ENCODE measurements at places on chromosomes 3 and 15.
A peak's percentile ranks its signal among the peaks of the same experiment; 100 is the strongest.

- DNase-seq: no peak
Measured at GRCh38 chr3:58416191-58416590, 17.4 kb downstream of the PDHB start.

DNA sequence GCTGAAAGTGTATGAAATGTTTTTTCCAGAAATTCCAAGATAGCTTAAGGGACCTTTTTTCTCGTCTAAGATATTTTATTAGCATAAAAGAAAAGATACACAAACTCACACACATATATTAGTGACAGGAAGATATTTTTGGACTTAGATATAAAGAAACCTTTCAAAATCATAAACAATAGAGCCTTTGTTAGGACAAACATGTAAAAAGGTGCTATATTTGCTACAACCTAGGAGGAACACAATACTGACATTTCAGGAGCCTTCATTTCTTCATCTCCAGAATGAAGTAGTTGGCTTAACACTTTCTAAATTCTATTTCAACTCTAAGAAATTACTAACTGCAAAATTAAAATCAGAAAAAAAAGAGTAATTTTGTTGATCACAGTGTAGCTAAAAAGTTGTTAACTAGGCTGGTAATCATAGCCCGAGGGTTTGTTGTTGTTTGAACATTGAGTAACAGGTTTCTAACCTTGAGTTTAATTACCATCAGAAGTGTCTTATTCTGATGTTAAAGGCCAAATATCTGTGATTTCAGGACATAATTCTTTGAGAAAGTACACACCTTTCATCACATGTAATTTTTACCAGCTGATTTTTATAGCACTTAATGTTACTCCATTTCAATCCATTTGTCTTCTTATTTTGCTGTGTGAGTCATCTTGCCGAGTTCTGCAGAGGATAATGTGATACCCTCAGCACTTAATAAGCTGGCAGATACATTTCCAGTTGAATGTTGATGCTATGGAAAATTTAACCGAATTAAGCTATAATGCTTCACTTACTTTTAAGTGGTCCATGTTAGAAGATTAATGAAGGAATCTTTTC lies 97.3 kb downstream of the MBNL1 start:
- peak; percentile 51 for DNase-seq

GRCh38 chr15:33822479-33822878 lies 145.8 kb upstream of the CHRM5 start:
- DNase-seq: no peak

DNA sequence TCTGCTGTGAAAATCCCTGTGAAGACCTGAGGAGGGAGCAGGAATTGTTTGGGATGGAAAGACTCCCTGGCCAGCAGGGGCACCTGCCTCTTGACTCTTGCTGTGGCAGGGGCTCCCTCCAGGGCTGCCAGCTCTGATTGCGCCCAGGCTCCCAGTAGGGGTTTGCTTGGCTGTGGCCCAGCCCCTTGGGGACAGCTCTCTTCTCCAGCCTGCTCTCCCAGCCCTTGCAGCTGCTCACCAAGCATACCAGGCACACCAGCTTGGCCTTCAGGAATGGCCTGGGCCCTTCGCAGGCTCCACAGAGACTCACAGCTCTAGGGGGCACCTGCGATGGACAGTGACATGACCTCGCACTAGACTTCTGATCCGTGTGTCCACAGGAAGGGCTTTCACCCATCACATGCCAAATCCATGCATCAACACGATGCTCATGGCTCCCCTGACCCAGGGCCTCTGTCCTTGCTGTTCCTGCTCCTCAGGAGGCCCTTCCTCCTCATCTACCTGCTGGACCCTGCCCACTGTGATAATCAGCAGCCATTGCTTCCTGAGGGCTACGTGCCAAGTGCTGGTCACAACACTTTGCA lies 61.8 kb downstream of the SCN5A start:
- no peak for DNase-seq

GRCh38 chr3:152511904-152512303 lies 243.2 kb downstream of the MBNL1 start:
- DNase-seq: no peak

- no peak for DNase-seq
Measured at GRCh38 chr15:89768071-89768500, 8.0 kb upstream of the MESP2 start.

GRCh38 chr3:46094506-46094905 lies 67.2 kb upstream of the XCR1 start:
- DNase-seq: no peak

GRCh38 chr15:91129436-91129835 lies 29.4 kb downstream of the SV2B start:
- no peak for DNase-seq

GRCh38 chr3:146818866-146819265 lies 213.7 kb upstream of the PLSCR5 start:
- no peak for DNase-seq

DNA sequence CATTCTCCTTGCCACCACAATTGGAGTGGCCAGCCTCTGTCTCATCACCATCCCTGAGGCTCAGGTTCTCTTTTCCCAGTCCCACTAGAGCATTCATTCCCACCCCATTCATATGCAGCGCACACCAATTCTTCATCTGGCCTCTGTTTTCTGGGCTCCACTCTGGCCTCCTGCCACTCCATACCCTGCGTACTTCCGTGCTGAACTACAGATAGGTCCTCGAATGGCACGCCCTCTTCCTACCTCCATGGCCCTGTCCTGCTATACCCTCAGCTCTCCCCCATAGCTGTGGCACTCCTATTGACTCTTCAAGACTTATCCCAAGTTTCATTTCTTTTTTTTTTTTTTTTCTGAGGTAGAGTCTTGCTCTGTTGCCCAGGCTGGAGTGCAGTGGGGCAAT lies 25.9 kb downstream of the PAQR5 start:
- DNase-seq: no peak

- no peak for DNase-seq
Measured at GRCh38 chr15:66838671-66839239, 136.7 kb downstream of the SMAD6 start.

DNA sequence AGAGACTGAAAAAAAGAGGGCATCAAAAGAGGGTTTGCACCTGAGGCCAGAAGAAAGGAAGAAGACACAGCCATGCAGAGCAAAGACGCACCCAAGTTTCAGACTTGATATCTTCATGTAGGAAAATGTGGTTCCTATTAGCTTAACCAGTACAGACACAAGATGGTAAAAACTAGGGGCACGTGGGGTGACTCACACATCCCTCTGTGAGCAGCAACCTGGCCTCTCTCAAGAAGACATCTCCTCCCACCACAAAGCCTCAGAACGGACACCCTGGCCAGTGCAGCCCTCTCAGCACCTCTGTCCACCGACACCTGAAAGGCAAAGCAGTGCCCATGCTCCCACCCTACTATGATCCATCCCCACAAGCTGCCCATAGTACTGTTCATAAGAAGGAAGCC lies 33.3 kb downstream of the GLB1 start:
- DNase-seq: no peak

DNA sequence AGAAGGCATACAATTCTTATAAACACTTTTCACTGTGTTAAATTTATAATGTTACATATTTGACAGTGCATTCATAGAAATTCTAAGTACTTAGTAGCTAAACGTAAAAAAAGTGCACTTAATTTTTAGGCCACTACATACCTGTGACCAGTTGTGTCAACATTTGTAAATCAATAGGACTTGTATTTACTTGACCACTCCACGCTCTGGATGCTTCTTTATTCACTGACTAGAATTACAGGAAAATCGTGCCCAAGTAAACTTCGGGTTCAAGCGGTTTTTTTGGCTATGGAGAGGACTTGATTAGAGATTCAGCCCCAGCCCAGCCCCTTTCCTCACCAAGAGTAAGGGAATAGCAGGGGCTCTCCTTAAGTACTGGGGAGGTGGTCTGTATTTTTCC lies 21.8 kb downstream of the WDR53 start:
- DNase-seq: no peak

GRCh38 chr15:35874260-35874905 lies 328.4 kb upstream of the DPH6 start:
- DNase-seq: peak; percentile 71

- no peak for DNase-seq
Measured at GRCh38 chr3:178129109-178129508, 407.1 kb upstream of the KCNMB2 start.

DNA sequence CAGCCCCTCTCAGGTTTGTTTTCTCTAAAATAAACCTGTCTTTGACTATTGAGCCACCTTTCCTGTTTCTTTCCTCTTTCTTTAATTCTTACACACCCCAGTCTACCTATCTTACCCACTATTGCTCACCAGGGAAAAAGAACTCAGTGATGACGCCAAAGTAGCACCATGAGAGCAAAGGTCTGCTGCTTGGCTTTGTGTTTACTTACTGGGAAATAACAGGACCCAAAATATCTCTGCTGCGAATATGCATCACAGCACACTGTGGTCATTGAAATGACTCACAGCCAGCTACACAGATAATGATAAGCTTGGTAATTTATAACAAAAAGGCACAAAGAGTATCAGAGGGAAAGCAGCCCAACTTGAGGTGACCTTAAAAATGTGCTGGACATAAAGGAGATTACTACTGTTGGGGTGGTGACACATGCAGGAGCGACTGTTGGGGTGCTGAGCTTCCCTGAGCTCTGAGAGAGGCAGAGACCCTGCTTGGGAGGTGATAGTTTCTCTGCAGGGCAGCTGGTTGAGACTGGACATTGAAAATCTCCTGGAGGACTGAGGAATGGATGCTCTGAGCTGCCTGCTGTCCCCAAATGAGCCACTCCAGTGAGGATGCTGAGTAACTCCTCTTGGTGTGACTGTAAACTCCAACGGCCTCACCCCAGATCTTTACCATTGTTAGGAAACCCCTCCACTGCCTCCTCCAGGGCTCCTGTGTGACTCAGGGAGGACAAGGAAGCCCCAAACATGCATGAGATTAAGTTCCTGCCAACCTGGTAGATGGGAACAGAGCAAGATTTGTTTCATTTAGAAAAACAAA lies 14.5 kb downstream of the EFCAB12 start:
- no peak for DNase-seq

- no peak for DNase-seq
Measured at GRCh38 chr3:42412526-42413155, 2.2 kb upstream of the LYZL4 start.

- no peak for DNase-seq
Measured at GRCh38 chr3:194277104-194277785, 73.9 kb downstream of the CPN2 start.

GRCh38 chr3:71907996-71908395 lies 123.0 kb upstream of the PROK2 start:
- no peak for DNase-seq

GRCh38 chr3:94416768-94417167 lies 353.9 kb downstream of the NSUN3 start:
- no peak for DNase-seq

DNA sequence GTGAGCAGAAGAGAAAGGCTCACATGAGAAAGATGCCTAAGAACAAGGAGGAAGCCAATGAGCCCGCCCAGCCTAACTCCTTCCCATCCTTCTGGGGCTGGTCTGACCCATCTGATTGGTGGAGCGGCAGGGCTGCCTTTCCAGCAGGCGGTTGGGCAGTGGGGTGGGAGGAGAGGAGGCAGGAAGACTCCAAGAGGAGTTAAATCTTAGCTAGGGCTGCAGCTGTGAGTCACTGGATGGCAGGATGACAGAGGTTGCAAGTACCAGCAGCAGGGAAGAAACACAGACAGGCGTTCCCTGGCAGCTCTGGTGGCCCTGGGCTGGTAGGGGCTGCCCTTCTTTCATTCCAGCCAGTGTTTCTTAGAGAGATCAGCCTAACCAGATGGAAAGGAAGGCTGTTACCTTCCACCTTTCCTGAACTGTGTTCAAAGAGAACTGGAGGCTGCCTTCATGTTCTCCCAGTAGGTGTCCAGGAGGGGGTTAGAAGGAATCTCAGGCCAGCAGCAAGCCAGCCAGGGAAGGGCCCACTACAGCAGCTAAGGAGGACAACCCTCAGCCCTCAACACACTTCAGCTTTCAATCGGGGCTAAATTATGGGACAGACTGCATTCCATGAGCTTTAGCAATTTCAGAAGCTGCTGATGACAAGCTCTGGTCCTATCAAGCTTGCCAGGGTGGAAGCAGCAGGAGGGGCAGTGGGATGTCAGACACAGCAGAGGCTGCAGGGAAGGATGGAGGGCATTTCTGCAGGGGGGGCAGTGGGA lies 50.3 kb downstream of the CHSY1 start:
- DNase-seq: peak; percentile 90

- no peak for DNase-seq
Measured at GRCh38 chr15:95520511-95520910, 810.0 kb upstream of the NR2F2 start.

DNA sequence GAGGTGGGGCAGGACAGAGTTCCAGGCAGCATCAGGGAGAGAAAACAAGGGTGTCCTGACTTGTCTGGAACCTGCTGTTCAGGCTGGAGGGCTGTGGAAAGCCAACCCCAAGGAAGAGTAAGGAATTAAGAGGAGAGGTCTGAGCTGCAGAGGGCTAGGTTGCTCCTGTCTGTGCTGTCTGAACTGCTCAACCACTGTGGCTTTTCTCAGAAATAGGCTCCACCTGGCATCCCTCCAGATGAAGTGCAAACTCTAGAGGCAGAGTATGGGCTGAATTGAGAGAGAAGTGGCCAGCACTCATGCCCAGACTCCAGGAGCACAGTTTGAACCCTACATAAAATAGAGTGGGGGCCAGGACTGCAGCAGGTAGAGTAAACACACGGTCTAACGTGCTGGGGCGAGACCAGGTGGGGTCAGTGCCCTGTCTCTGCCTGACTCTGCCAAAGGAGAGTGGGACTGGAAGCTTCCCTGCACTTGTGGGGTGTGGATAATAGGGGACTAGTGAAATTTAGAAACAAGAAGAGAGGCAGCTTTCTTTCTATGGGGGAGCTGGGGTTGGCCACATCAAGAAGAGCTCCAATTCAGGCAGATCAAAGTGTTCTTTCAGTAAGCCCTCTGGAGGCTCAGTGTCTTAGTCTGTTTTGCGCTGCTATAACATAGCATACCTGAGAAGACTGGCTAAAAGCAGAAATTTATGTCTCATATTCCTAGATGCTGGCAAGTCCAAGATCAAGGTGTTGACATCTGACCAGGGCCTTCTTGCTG lies 28.0 kb upstream of the MNS1 start:
- DNase-seq: no peak

DNA sequence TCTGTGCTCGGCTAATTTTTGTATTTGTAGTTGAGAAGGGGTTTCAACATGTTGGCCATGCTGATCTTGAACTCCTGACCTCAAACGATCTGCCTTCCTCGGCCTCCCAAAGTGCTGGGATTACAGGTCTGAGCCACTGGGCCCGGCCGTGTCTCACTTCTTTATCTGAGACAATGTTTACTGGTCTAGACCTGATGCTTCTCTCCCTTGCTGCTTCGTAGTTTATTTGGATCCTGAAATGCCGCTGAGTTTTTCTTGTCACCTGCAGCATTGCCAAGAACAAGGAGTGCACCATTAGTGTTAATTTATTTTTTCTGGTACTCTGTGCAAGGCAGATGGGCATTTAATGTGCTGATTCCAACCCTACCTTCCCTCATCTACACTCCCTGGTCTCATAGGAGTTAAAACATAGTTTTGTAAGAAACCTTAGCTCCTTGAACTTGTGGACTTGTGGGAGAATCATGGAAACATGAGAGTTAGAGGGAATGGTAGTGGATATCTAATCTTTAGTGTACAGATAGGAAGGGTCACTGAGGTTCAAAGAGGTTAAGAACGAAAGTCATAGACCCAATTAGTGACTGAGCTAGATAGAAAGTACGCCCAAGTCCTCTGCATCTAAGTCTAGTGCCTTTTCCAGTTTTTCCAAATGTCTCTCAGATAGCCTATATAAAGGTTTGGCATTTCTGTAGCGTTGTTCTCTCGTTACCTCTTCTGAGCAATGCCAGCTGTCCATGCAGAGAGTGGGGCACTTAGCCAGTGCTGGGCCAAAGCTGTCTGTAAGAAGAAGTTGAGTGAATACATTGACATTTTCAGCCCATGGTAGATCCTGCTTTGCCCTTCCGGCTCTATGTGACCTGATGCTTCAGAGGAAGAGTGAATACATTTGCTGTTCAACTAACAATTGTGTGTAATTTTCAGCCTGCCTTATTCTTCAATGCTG lies 244.1 kb downstream of the LPP start:
- no peak for DNase-seq

Data from fibroblast of skin of left biceps (primary cell).